ENCODE measurements at places on chromosomes 16 and 17. TPM values are rescaled to one million over a fixed set of nuclear protein-coding genes. Genes with fewer than 3 reads are reported as not detected.
A peak's percentile ranks its signal among the peaks of the same experiment; 100 is the strongest.

GRCh38 chr17:58121925-58122324 lies 26.3 kb upstream of the OR4D1 start:
- no peak overlapping the region for H3K4me3 ChIP-seq
- H3K4me1 ChIP-seq = peaks cover 5% of the 10 kb centered on the region
- peak; percentile 47 for DNase-seq
- no peaks in the 10 kb centered on the region for H3K36me3 ChIP-seq
- H3K27me3 ChIP-seq = no peaks in the 10 kb centered on the region

- H3K36me3 ChIP-seq = no peaks in the 10 kb centered on the region
- no peak for DNase-seq
- no peak overlapping the region for H3K27ac ChIP-seq
- no peaks in the 10 kb centered on the region for H3K4me1 ChIP-seq
- H3K4me3 ChIP-seq = no peak overlapping the region
Measured at GRCh38 chr17:41464682-41465081, 2.5 kb downstream of the KRT32 start.

DNA sequence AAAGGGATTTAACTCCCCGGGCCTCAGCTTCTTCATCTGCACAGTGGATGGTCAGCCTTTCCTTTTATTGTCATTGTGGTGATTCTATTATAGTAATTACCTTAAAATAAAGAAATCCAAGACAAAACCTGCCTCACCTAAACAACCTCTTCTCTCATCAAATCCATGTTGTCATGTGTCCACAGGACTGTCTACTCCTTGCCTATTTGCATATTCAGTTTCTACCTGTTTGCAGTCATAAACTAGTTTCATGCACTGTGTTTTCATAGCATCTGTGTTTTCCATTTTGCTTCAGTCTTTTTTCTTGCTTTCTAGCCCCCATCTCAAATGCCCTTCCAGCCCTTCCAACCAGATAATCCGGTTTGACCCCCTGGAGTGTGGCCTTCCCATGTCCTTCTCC lies 44.3 kb upstream of the CPNE2 start:
- H3K27ac ChIP-seq = no peak overlapping the region
- H3K27me3 ChIP-seq = no peaks in the 10 kb centered on the region
- peaks cover 91% of the 10 kb centered on the region for H3K36me3 ChIP-seq
- no peak for DNase-seq

GRCh38 chr17:8994319-8994718 lies 27.0 kb upstream of the NTN1 start:
- H3K36me3 ChIP-seq = no peaks in the 10 kb centered on the region
- H3K4me3 ChIP-seq = no peak overlapping the region
- peaks cover 6% of the 10 kb centered on the region for H3K4me1 ChIP-seq
- no peaks in the 10 kb centered on the region for H3K27me3 ChIP-seq

The SLC38A8 gene
- not detected for total RNA-seq

DNA sequence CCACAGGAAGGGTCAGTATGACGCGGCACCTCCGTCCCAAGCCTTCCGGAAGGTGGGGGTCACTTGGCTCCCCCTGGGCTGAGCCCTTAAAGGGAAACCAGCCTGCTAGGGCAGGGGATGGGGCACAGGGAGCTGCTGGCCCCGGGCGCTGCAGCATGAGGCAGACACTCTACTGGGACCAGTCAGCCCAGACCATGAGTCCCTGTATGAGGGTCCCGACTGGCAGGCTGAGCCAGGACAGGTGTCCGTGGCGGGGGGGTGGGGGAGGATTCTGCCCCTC lies 43.4 kb upstream of the ZC3H18 start:
- H3K4me1 ChIP-seq = no peaks in the 10 kb centered on the region
- no peaks in the 10 kb centered on the region for H3K36me3 ChIP-seq
- no peaks in the 10 kb centered on the region for H3K27me3 ChIP-seq
- no peak for DNase-seq
- H3K27ac ChIP-seq = no peak overlapping the region

DNA sequence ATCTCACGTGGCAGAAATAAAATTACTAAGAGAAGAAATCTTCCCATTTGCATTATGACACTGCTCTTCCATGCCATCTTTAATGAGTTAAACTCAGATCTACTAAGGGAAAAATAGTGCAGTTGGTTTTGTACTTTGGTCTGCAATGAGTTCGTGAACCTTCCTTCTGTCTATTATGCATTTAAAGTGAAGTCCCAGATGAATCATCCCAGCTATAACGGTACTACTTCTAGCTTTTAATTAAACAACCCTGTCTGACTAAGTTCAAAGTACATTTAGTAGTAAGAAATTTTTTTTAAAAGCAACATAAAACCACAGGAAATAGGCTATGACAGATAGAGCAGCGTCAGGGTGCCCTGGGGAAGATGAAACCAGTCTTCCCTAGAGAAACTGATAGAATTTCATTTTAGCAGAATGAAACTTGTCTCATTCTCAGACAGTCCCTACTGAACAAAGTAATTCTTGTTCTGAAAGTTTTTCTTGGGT lies 1.8 kb downstream of the TMIGD1 start:
- no peaks in the 10 kb centered on the region for H3K27me3 ChIP-seq
- H3K27ac ChIP-seq = peak overlapping the region; percentile 59
- H3K4me1 ChIP-seq = peaks cover 33% of the 10 kb centered on the region
- no peaks in the 10 kb centered on the region for H3K36me3 ChIP-seq
- no peak overlapping the region for H3K4me3 ChIP-seq

- H3K36me3 ChIP-seq = no peaks in the 10 kb centered on the region
- no peaks in the 10 kb centered on the region for H3K27me3 ChIP-seq
- DNase-seq = no peak
- H3K4me3 ChIP-seq = no peak overlapping the region
- H3K4me1 ChIP-seq = no peaks in the 10 kb centered on the region
- no peak overlapping the region for H3K27ac ChIP-seq
Measured at GRCh38 chr17:69435971-69436696, 21.6 kb downstream of the MAP2K6 start.

The CD68 gene
- 20.1 TPM for total RNA-seq

The TEDC2 gene
- total RNA-seq = 16.7 TPM

GRCh38 chr17:64024215-64024654 lies 3.8 kb upstream of the ICAM2 start:
- H3K4me1 ChIP-seq = peaks cover 50% of the 10 kb centered on the region
- H3K4me3 ChIP-seq = no peak overlapping the region
- peak overlapping the region; percentile 79 for H3K27ac ChIP-seq
- H3K36me3 ChIP-seq = no peaks in the 10 kb centered on the region

The MYH8 gene
- total RNA-seq = not detected

The COX6A2 gene
- not detected for total RNA-seq

The CDYL2 gene
- 25.7 TPM for total RNA-seq

DNA sequence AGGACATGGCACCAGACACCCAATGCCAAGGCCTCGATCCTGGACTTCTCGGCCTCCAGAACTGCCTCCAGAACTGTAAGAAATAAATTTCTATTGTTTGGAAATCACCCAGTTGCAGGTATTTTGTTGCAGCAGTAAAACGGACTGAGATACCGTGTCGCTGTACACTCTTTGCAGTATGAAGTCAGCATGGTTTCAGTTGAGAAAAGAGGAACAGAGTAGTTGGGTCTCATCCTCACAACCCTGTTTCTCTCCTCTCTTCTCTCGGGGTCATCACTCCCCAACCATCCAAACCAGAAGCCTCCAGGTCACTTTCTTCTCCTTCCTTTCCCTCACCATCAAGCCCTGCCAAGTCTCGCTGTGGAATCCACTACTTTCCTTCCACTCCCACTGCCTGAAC lies 77.8 kb downstream of the ADCY9 start:
- DNase-seq = no peak
- no peaks in the 10 kb centered on the region for H3K27me3 ChIP-seq
- no peak overlapping the region for H3K4me3 ChIP-seq
- no peaks in the 10 kb centered on the region for H3K36me3 ChIP-seq
- no peaks in the 10 kb centered on the region for H3K4me1 ChIP-seq

The SEC14L5 gene
- 0.03 TPM for total RNA-seq

GRCh38 chr16:72050769-72051464 lies 3.4 kb upstream of the HP start:
- no peaks in the 10 kb centered on the region for H3K36me3 ChIP-seq
- no peak for DNase-seq
- H3K27me3 ChIP-seq = no peaks in the 10 kb centered on the region
- H3K27ac ChIP-seq = no peak overlapping the region
- H3K4me3 ChIP-seq = no peak overlapping the region
- no peaks in the 10 kb centered on the region for H3K4me1 ChIP-seq

The SHCBP1 gene
- total RNA-seq = 0.32 TPM

The TP53TG3F gene
- not detected for total RNA-seq
